ENCODE measurements at places on chromosomes 13 and 19.
A peak's percentile ranks its signal among the peaks of the same experiment; 100 is the strongest.

DNA sequence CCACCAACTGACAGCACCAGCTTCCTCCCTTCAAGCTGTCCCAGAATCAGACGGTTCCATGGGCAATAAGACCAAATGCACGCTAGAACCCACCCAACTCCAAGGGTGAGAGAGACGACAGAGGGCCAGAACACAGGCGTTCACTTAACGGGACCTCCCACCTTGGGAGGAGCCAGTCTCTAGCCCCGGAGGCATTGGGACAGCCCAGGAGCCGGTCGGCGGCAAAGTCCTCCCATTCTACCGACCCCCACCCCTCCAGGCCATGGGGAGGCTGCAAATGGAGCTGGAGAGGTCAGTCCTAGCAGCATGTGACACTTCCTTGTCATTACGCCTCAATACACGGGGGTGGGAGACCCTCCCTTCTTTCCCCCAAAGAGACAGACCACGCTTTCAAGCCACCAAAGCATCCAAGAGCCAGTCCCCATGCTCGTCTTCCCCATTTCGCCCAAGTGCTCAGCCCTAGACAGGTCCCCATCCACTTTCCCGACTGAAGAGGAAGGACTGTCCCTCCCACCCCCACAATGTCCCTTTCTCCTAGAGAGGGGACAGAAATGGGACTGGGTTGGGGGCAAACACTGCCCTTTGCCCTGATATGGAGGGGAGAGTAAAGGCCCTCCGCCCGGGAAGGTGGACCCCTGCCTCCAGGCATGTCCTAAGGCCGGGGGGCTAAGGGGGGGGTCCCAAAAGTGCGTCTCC, 964 bp downstream of the KHSRP start:
- DNase-seq = no peak

- no peak for DNase-seq
Observed at GRCh38 chr19:947707-948539, 22.1 kb downstream of the ARID3A start.

DNA sequence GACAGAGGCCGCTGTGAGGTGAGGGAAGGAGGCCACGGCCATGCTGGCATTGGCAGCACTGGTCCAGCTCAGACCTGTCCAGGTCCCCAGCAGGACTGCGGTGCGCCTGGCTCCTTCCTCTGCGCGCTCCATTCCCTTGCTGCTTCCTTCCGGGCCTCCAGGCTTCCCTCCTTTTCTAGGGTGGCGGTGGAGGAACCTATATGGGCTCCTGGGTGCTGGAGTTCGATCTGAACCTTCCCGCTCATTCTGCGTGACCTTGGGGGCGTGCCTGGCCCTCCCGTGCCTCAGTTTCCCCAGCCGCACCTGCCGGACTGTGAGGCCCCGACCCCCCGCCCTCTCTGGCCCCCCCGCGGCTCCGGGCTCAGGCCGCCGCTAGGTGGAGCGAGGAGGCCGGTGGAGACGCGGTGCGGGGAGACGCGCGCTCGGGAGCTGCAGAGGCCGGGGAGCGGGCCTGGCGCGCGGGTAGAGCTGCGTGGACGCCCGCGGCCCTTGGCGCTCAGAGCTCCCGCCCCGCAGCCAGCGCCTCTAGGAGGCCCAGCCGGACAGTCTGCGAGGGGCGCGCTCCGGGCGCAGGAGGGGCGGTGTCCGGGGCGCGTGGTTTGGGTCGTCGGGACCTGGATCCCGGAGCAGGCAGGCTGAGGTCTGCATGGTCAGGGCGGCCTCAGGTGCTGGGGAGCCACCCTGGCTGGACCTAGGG, 29.9 kb downstream of the EFNA2 start:
- peak; percentile 22 for DNase-seq

DNA sequence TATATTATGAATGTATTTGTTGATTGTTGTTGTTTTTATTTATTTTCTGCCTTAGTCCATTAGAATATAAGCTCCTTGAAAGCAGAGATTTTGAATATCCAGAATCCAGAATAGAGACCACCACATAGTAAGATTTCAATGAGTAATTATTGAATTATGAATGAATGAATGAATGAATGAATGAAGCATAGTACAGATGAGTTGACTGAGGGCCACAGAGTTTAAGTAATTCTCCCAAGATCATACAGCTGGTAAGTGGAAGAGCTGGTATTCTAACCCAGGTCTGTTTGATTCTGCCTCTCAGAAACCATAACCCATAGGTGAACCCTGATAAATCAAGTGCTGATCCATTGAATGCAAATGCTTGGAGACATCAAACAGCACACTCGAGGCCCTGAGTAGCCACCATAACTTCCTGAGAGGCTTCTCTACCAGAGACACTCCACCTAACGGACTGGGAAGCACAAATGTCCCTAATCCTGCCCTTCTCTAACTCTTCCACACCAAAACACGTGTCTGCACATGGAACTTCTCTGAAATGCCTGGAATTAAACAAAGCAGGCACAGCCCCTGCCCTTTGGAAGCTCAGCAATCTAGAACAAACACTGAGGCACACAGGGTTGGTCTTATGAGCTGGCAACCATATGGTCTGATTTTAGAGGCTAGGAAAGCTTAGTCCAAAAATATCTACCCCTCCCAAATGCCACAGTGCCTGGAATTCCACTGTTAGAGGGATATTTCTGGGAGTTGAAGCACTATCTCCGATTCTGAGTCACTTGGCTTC, 190.1 kb downstream of the FOXO1 start:
- no peak for DNase-seq

DNA sequence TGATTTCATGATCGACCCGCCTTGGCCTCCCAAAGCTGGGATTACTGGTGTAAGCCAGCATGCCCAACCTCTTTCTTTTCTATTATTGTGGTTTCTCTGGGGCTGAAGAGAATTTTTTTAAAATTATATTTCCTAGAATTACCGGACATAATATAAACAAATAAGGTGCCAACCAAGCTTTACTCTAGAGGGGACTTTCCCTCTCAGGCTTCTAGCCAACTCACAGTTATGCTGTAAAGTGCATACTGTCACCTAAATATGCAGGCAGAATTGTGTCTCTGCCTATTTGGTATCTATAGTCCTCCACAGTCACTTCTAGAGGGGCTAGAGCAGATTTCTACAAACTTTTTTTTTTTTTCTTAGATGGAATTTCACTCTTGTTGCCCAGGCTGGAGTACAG, 41.6 kb upstream of the ZNF681 start:
- DNase-seq = no peak
